ENCODE measurements at places on chromosomes 6 and 20.

DNA sequence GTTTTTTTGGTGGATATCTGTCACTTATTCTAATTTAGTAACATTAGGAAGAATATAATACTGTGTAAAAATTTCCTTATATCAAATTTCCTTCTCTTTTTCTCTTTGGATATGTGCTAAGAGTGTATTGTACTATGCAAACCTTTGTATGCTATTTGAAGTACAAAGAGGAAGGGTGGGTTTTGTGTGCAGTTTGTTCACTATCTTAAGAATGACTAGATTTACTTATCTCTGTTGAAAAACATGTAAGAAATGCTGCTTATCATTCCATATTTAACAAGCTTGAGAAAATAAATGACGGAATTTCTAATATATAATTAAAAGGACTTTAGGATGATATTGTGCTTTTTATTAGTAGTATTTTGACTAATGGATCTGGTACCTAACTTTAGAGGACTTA lies 13.1 kb downstream of the CD2AP start:
- DNase-seq: no peak

GRCh38 chr20:14332866-14333265 lies 4.5 kb downstream of the FLRT3 start:
- DNase-seq: no peak

DNA sequence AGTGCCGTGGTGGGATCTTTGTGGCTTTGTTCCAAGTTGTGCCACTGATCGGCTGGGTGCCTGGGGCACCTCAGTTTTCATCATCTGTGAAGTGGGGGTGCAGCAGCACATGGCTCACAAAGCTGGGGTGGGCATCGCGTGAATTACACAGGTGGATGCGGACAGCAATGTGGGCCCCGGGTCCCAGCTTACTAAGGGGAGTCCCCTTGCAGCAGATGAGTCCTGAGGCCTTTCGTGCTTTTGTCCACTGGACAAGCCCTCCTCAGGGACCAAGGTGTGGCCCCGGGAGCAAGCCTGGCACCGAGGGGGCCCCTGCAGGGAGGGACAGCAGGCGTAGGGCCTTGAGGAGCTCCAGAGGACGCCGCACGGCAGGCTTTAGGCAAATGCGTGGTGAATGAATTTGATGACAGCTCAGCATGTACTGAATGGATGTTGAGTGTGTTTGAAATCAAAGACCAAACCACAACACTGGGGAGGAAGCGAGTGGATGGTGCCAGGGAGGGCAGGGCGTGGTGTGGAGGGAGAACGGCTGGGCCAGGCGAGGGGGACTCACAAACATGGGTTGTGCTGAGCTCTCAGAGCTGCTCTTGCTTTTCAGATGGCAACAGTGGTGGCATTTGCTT lies 53.2 kb downstream of the IRF4 start:
- DNase-seq: no peak

DNA sequence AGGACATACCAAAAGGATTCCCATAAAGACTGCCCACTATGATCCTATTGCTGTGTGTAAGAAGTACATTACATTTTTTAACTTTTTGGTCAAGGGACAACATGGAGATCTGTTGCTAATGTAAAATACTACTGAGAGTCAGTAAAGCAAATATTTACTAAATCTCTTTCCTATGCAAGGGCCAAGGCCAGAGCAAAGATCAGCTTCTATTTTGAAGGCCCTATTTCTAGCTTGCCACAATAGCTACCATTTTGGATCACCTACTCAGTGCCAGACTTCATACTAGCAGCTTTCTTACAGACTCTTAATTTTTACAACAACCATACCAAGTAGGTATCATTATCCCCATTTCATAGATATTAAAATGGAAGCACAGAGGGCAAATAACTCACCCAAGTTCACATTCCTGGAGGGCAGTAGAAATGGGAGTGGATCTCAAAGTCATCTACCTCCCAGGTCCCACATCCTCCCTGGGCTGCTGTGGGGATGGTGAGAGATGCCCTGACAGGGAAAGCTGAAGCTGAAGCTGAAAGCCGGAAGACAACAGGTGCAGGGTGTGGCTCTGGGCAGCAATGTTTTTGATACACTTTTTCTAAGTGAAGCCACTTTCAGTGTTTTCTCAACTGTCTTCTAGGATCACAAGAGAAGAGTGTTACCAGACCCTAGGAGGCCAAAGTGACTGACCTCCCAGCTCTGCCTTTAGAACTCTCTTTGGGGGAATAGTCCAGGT lies 321.2 kb downstream of the UBE3D start:
- no peak for DNase-seq

DNA sequence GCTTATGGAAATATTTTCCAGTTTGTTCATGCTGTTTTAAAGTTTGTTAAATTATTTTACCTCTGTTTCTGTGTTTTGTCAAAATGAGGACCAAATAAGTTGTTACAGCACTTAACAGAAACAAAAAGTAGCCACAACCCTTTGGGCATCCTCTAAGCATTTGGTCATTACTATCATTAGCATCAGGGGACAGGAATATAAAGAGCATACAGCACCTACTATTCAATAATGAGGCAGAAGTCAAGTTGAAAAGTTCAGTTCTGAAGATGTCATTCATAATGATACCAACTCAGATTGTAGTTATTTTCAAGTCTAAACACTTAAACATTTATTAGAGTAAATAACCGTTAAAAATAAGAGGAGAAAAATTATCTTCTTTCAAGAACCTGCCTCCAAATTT lies 862.3 kb upstream of the FLRT3 start:
- DNase-seq: no peak

DNA sequence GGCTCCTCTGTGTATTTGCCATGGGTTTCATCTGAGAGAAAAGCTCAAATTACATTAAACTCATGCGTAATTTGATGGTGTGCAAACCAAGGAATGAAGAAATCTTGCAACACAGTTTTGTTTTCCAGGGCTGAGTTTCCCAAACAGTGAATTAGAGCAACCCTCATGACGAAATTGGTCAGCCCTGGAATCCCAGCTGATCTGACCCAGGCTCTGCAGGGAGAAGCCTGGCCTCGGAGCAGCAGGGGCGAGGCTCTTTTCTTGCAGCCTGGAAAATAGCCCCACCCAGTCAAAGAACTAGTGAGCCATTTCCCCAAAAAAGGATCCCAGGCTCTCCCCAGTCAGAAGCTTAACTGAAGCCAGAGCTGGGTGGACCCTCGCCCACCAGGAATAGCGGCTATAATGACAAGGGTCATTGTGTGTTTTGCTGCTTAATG lies 107.3 kb upstream of the SNX9 start:
- no peak for DNase-seq

- DNase-seq: no peak
Observed at GRCh38 chr6:152821525-152821924, 70.9 kb downstream of the VIP start.

- no peak for DNase-seq
Observed at GRCh38 chr20:14915356-14915755, 577.9 kb upstream of the FLRT3 start.

GRCh38 chr6:140438346-140438735 lies 1063.9 kb upstream of the CITED2 start:
- no peak for DNase-seq

DNA sequence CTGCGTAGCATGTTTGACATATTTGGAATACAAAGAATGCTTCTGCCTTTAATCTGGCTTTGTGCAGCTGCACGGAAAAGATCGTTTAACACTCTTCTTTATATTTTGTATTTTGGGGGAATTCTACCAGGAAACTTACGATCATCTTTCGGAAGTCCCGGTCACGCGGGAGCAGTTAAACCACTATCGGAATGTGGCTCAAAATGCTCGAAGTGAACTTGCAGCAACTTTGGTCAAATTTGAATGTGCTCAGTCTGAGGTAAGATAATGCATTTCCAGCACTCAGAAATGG lies 42.3 kb downstream of the CCDC170 start:
- no peak for DNase-seq

- no peak for DNase-seq
Observed at GRCh38 chr6:94269256-94269655, 849.9 kb upstream of the EPHA7 start.

DNA sequence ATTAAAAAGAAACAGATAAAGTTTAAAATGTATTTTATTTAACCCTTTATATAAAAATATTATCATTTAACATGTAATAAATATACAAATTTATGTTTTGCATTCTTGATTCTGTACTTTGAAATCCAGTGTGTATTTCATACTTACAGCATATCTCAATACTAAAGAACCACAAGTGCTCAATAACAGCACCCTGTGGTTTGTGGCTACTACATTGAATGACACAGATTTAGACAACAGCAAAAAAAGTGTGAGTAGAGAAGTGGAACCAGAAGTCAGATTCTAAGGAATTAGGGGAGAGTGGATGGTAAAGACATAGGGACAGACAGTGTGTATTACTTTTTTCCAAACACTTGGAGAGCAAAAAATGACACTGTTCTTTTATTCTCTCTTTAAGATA lies 524.5 kb downstream of the BMP2 start:
- no peak for DNase-seq

GRCh38 chr20:11890331-11891076 lies 27.2 kb upstream of the BTBD3 start:
- DNase-seq: no peak

GRCh38 chr20:63363013-63363957 lies 2.1 kb upstream of the CHRNA4 start:
- DNase-seq: no peak

DNA sequence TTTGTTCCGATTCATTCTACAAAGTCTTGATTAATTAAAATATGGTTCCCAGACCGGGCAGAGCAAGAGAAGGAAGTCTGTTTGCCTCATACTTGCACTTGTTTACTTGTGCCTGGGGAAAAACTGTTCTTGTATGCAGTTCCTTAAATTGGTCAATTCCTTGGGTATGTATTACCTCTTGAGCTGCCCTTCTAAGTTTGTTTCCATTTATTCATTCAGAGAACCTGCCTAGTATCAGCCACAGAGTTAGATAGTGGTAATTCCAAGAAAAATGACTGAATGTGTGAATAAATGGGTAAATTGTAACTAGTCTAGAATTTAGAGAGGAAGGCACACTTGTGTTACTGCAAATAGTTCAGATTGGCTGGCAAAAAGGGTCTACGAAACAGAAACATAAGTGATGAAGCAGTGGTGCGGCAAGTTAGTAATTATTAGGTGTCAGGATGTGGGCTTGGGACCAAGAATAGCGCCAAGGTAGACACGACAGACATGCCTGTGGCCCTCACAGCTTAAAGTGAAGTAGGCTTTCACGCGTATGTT lies 525 bp upstream of the MAK start:
- no peak for DNase-seq

DNA sequence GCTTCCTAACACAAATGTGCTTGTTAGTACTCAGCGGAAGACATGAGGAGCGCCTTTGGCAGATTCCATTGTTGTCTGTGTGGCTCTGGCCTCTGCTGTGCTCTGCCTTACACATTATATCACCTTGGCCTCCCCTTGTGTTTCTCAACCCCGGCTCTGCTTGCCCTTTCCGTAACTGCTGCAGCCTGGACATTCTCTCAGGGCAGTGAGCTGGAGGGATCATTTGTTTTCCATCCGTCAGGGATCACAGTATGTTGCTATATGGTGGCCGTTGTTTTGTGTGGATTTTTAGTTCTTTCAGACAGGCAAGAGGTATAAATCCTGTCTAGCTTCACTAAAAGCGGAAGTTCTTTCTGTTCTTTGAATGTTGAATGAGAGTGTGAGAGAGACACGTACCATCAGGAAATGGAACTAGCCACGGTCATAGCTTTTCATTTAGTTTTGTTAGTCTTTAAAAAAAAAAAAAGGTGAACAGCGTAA lies 175.1 kb downstream of the JARID2 start:
- no peak for DNase-seq

DNA sequence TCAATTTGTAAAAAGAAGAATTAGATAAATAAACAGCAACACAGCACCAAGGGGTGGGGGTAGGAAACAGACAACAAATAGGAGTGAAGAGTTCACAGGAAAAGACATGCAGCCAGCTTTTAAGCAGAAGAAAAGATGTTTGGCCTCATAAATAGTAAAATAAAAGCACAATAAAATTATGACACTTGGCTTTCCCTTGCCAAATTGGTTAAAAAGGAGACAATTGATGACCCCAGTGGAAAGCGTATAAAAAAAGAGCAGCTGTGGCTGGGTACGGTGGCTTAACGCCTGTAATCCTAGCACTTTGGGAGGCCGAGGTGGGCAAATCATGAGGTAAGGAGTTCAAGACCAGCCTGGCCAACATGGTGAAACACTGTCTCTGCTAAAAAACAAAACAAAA lies 29.1 kb downstream of the BCAS1 start:
- DNase-seq: no peak

DNA sequence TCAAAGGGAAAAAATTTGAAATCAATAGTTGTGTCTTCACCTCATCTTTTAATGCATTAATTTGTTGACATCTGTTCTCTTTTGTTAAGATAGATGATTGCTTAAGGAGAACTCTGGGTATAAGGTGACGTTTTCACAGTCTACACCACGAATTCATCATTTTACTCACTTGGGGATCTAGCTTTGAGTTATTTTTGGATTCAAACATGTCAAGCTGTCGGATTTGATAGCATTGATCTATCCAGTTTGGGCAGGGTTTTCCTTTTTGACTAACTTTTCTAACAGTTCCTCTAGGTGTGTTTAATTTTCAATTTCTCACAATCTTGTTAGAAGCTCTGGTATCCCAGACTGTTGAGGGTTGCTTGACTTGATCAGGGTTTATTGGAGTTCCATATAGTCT lies 49.6 kb downstream of the HECA start:
- no peak for DNase-seq

GRCh38 chr6:94859924-94860323 lies 717.4 kb upstream of the MANEA start:
- DNase-seq: no peak

GRCh38 chr20:38945012-38945411 lies 17.1 kb upstream of the DHX35 start:
- no peak for DNase-seq

- DNase-seq: no peak
Observed at GRCh38 chr20:7881551-7881950, 58.7 kb downstream of the HAO1 start.

- no peak for DNase-seq
Observed at GRCh38 chr6:135739288-135739687, 112.2 kb upstream of the PDE7B start.

- DNase-seq: no peak
Observed at GRCh38 chr6:99192561-99192960, 156.9 kb downstream of the FAXC start.

DNA sequence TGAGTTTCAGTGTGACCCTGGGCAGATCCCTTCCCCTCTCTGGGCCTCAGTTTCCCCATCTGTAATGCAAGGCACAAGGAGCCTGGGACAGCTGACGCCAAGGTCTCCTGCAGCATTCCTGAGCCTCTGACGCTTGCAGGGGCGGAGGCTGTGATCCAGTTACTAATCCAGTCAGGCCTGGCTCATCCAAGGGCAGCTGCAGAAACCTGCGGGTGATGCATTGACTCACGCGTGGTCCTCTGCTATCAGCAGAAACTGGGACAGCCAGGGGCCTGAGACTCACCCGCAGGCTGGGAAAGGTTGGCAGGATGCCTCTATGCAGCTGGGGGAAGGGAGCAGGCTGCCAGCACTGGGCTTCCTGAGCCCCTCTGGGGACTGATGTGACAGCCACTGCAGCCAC lies 65.0 kb upstream of the SIRPA start:
- no peak for DNase-seq

DNA sequence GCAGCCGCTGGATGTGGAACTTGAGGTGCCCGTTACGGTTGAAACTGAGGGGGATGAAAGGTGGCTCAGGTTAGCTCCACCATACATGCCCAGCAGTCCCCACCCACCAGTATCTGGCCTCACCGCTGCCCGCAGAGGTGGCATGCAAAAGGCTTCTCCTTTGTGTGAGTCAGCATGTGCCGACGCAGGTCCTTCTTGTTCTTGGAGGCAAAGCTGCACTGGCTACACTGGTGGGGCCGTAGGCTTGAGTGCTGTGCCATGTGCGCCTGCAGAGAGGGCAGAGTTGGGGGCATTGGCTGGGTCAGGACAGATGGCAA lies 15.8 kb downstream of the PCIF1 start:
- no peak for DNase-seq

- DNase-seq: no peak
Observed at GRCh38 chr6:167420858-167421766, 96.2 kb downstream of the TTLL2 start.
